ENCODE measurements at places on chromosomes 1 and 21.
A peak's percentile ranks its signal among the peaks of the same experiment; 100 is the strongest.

DNA sequence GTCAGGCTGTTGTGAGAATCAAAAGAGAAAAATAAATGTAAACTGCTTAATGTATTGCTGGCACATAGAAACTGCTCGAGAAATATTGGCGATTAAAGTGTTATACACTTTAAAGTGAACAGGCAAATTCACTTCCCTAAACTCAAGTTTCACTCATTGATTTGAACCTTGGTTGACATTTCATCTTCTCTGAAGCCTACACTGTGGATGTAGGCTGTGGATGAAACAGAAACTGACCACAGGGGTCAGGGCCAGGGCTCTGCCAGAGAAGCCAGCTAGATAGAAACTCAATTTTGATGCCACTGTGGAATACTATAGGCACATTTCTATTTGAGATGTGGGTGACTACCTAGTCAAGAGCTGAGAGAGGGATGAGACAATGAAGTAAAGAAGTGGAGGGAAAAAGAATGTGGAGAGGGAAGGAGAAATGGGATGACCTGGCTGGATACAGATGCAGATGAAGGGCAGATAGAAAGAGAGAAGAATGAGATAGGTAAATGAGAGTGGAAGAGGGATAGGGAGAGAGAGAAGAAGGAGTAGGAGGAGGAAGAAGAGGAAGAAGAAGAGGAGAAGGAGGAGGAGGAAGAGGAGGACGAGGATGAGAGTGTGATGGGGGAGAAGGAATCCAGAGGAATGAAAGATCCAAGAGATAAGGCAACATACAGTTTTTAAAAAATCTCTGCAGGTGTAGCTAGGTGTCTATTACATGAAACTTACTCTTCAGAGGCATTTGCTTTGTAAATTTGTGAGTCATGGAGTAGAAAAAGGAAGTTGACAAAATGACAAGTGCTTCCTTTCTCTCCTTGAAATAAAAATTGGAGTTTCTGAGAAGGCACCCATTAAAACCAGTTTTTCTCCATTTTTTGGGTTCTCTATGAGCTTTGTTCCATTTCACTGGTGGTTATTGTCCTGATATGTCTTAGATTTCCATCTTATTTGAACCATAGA, 17.4 kb upstream of the CD1D start:
- no peak for DNase-seq

DNA sequence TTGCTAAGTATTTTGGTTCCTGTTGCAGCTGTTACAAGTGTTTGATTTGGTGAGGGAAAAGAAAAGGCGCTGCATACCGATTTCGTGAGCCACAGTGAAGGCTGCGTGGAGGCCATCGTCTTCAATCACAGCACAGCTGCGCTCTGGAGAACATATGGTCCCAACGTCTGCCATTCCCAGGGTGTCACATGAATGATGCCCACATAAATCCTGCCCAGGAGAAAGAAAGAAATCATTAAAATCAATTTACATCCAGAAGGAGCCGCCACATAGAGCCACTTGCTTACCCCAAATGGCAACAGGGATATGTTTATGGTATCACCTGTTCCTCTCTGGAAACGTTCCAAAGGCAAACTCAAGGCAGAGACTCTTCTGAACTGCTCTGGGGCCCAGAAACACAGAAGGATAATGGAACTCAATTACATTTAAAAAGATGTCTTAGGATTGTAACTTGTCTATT, 12.2 kb downstream of the ADAMTS5 start:
- DNase-seq, result no peak

DNA sequence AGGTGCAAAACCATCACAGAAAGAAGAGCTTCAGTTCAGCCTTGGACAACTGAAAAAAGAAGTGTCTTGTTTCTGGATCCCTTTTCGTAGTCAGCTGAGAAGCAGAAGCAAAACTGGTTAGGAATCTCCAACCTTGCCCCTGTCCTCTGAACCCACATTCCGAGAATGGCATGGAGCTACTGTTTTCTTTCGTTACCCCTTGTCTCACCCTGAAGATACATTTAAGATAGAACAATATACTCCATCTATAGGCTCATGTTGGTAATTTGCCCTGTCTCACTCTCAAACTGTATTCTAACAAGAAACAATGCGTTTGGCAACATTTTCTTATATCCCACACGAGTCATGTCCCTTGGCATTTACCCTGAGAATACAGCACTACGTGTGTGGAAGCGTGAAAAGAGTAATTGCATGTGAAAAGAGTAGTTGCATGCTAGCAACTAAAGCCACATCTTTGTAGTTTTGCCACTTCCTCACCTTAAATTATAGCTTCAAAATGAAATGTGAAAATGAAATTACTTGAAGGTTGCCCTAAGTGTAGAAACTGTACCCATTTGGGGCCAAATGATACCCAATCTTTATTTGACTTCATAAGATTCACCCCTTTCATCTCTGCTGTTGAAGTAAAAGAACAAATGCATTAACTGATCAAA, 5.3 kb downstream of the SLAMF7 start:
- no peak for DNase-seq

- DNase-seq, result no peak
These were observed 4.3 kb upstream of the CHI3L2 start for GRCh38 chr1:111223126-111223685.

- no peak for DNase-seq
These were observed 11.1 kb downstream of the LEMD1 start for GRCh38 chr1:205410581-205411298.

GRCh38 chr1:5616366-5617178, 375.7 kb downstream of the NPHP4 start:
- no peak for DNase-seq

DNA sequence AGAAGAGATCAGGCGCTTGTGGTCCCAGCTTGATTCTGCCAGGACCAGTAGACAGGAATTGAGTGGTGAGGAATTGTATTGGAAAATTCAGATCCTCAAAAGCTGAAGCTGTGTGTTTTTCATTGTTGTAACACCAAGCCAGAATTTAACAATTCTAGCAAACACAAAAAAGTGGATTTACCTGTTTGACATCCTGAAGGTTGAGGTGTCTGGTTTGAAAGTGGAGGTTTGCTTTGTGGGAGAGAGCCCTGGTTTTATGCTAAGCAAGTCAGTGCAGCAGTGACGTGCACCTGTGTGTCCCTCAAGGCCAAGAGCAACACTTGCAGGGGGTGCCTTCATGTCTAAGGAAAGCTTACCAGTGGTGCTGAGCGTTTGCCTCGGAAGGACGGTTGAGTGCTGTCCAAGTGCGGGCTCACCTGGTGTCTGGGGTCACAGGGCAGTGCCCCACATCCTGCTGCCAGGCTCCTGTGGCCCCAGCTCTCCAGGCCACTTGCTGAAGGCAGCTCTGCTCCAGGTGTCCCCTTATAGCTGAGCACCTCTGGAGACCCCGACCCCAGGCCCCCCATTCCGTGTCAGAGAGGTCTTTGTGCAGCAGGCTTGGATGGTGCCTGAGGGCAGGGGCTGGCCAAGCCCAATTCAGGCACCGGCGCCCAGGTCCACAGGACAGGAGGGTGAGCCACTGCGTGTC, 27.7 kb downstream of the PCNT start:
- no peak for DNase-seq

- no peak for DNase-seq
These were observed 14.2 kb downstream of the MTOR start for GRCh38 chr1:11248169-11248568.

DNA sequence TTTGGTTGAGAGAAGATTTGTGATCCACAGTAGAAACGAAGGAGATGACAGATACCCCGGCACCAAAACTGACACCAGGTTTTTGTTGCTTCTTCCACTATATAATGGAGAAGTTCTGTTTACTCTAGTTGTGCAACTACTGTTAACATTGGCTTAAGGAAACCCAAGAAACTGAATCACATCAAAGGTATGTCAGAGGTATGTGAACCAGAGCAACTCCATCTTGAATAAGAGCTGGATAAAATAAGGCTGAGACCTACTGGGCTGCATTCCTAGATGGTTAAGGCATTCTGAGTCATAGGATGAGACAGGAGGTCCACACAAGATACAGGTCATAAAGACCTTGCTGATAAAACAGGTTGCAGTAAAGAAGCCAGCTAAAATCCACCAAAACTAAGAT, 173.7 kb upstream of the CAMK1G start:
- DNase-seq, result peak; percentile 85

GRCh38 chr1:205275133-205275532, 46.4 kb downstream of the NUAK2 start:
- no peak for DNase-seq

GRCh38 chr1:28878796-28879195, 35.6 kb upstream of the EPB41 start:
- no peak for DNase-seq

DNA sequence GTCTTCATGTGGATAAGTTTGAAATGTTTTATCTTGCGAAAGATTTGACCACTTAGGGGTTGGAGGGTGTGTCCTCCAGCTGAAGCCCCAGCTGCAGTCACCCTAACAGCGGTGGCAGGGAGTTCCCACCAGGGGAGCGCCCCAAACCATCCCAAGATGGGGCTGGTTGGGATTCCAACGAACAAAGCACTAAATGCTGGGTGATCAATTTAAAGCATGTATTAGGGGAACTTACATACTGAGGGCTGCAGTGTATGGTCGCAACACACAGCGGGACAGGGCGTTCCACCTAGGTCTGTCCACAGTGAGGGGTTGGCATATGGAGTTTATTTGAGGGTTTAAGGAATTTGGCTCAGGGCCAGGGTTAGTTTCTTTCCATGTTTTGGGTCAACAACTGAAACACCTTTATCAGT, 26.3 kb downstream of the SLC37A1 start:
- DNase-seq, result no peak

DNA sequence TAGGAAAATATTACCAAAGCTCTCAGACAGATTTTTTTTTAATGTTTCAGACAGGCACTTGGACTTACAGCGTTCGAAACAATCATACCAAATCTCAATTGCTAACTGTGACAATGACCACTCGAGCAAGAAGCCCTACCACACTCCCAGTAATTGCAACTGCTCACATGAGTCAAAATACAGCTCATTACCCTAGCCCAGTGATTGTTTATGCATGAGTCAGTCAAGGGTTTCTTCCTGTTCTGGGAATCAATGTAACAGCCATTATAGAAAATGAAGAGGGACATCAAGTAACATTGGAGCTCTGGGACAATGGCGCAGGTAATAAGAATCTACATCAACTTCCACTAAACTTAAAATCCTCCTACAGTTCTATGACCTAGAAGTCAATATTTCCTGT, 56.1 kb upstream of the SH3GLB1 start:
- DNase-seq, result peak; percentile 85

GRCh38 chr1:243495442-243496186, 239.8 kb downstream of the SDCCAG8 start:
- no peak for DNase-seq

DNA sequence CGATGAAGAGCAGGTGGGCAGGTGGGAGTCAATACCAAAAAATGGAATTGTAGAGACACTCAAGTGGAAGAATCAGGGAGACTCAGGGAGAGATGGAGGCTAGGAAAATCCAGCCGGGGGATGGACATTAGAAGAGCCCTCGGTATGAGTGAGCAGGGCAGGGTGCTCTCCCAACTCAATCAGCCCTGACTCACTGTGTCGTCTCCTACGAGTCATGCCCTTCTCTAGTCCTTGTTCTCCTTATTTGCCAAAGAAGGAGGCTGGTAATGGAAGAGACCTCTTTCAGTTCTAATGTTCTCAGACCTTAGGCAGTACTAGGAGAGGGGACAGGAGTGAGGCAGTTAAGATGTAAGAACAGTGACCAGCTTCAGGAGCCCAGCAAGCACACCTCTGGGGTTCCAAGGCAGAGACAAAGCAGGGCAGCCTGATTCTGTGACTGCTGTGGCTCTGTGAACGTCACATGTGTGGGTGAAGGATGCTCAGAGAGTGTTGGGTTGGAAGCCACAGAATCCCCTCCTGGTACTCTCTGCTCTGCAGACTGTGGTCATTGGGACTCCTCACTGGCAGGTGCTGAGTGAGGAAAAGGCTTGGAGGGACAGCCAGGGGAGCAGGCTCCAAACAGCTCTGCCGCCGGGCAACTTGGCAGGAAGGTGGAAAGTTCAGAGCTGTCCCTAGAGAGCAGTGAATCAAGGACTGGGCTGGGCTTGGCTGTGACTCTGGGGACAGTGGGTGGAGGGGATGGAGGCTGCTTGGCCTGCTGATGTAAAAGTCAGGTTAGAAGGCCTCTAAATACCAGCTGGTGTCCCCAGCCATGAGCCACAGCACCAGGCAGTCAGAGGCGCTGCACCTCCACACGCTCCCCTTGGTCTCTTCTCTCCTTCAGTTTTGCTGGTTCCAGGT, 11.1 kb upstream of the GJA5 start:
- DNase-seq, result peak; percentile 19

DNA sequence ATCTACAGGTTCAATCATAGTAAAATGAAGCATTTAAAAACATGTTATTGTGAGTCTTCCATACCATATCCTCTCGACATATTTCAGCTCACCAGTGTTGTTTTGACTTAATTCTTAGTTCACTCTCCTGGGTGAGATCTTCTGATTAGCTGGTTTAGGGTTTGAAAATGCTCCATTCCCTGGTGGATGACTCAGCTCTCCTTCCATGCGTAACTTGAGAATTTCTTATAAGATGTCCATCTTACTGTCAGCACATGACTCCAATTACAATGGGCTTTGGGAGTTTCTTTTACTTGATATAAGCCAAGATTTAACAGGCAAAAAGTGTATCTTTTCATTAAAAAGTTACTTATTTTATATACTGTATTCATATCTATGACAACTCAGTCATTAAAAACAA, 476.5 kb downstream of the BRINP3 start:
- peak; percentile 26 for DNase-seq

GRCh38 chr1:228811712-228812305, 76.5 kb downstream of the RHOU start:
- DNase-seq, result no peak

- no peak for DNase-seq
These were observed 355.9 kb upstream of the AJAP1 start for GRCh38 chr1:4298361-4299083.

DNA sequence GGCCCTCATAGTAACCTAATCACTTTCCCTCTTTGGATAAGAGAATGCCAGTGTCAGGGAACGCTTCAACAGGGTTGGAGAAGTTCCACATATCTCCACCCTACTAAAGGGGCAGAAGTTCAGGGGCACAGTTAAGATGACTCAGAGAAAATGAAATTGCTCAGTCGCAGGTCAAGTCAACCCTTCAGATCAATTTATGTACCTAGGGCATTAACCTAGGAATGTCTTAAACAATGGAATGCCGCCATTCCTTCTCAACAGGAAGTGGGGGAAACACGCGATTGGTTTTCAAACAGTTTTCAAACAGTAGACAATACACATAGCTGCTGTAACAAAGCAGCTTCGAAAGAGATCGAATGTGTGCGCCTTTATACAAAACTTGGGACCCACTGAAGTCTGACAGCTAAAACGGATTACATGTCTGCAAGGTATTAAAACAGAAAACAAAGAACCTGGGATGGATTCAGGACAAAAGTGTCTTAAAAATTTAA, 897 bp downstream of the SLC25A24 start:
- DNase-seq, result peak; percentile 58

- DNase-seq, result no peak
These were observed 72.8 kb upstream of the CD55 start for GRCh38 chr1:207248544-207249198.

- DNase-seq, result peak; percentile 53
These were observed 16.2 kb upstream of the LY9 start for GRCh38 chr1:160779626-160780397.

Measured in HT1080 (cell line).